Urothelium cell line (cell line): ENCODE measurements at places on chromosomes 13 and 19.

DNA sequence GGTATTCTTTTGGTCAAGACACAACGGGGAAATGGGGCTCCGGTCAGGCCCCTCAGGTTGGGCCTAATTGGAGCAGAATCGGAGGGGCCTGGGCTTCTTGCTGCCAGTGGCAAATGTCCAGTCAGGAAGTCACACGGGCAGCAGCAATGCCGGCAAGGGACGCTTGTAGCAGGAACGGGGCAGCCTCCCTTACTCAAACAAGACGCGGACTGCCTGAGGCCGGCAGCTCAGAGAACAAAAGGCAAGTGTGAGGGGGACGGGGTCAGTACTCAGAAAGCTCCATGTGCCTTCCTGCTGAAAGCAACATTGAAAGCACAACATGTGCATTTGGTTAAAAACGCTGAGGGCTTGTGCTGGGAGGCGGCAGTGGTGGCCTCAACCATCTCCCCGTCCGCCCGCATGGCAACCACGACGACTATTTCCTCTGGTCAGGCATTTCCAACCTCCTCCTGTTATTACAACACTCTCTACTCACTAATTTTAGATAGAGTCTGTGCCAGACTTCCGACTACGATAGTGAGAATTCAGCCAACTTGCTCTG lies 20.5 kb upstream of the RASA3 start:
- no peak for DNase-seq

DNA sequence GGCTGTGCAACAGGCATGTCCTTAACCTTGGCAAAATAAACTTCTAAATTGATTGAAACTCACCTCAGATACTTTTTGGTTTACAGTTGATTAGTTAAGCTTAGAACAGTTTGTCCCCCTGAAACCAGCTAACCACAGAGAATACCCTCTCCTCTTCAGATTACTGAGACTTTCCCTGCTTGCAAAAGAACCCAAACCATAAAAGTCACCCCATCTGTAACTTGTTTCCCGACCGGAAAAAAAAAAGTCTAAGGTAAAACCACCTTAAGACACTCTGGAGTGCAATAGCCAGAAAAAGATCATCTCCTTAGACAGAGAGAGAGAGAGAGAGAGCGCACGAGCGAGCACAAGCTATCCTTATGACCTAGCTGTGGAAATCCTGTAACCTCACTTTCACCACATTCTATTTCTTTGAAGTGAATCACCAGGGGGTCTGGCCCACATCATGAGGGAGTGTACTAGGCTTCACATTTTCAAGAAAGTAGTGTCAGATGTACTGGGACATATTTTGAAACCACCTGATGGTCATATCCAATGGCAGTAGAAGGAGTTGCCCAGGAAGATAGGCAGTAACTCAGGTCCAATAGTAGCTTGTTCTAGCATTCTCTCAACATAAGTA lies 11.1 kb upstream of the GTF2F2 start:
- DNase-seq, result no peak

DNA sequence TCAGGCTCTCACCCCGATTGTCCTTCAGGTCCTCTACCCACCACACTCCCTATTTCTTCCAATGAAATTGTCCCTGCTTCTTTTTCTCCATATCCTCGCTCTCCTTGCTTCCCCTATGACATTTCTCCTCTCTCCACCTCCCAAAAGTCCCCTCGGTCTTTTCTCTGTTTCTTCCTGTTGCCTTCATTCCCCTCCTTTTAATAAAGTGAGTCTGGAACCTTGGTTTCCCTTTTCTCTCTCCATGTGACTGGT lies 676 bp upstream of the ZNF574 start:
- no peak for DNase-seq

DNA sequence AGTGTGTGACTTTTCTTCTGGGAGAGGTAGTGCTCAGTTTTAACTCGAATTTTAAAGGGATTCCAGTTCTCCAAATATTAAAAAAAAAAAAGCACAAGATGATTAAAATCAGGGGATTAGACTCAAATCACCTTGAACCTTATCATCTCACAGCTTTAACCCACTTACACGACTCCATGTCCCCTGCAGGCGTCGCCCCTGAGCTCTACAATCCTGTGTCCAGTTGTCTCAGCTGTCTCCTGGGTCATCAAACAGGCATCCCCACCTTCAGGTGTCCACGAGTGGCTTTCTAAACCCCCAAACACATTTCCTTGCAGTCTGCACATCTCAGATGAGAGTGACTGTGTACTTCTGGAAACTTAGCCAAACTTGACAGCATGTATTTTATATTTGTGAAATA lies 14.1 kb downstream of the ZNF808 start:
- DNase-seq, result no peak

- peak; percentile 41 for DNase-seq
Observed at GRCh38 chr19:32287811-32288227, 57.6 kb upstream of the ZNF507 start.

DNA sequence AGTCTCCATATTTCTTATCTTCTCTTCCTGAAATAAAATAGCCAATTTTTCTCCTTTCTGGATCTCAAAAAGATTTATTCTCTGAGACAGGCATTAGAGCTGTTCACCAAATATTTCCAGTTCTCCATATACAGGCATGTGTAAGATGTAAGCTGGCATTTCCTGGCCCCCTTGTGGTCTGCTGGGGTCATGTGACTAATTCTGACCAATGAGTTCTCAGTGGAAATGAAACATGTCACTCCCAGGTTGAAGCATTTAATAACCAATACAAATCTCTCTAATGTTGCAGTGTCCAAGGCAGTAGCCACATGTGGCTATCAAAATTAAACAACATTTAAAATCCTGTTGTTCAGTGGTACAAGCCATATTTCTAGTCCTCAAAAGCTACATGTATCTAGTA lies 14.8 kb upstream of the CACNA1A start:
- DNase-seq, result no peak

GRCh38 chr13:114048443-114048842 lies 74.6 kb upstream of the C13orf46 start:
- DNase-seq, result no peak

- DNase-seq, result no peak
Observed at GRCh38 chr13:111514610-111515306, 194.3 kb downstream of the TEX29 start.

DNA sequence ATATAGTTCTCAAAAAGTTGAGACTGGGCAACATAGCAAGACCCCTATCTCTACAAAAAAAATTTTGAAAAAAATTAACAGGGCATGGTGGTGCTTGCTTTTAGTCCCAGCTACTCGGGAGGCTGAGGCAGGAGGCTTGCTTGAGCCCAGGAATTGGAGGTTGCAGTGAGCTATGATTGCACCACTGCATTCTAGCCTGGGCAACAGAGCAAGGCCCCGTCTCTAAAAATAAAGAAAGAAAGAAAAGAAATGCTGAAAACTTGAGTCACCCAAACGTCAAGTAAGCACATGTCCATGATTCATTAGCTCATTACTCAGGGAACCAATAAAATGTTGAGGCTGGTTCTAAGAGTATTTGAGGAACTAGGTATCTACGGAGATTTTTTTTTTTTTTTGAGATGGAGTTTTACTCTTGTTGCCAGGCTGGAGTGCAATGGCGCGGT lies 33.9 kb upstream of the SEMA6B start:
- no peak for DNase-seq

DNA sequence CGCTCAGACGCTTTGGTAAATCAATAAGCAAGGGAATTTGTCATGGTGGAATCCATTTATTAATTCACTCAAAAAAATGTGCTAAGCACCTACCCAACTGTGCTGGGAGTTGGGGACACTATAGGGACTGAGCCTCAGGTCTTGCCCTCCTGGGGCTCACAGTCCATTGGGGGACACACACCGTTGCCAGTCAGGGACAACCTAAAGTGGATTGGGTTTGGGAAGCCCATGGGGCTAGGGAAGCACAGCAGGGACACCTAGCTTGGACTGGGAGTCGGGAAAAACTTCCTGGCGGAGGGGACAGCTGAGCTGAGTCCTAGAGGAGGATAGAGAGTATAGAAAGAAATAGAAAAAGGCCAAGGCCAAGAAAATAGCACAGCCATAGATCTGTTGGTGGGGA lies 8.5 kb downstream of the FOSB start:
- no peak for DNase-seq
